CD4-positive, alpha-beta T cell treated with Interleukin-21 for 1 hour (primary cell): ENCODE measurements at places on chromosomes 11 and 22.

- no peak for DNase-seq
Observed at GRCh38 chr11:96299155-96299888, 43.7 kb downstream of the MAML2 start.

DNA sequence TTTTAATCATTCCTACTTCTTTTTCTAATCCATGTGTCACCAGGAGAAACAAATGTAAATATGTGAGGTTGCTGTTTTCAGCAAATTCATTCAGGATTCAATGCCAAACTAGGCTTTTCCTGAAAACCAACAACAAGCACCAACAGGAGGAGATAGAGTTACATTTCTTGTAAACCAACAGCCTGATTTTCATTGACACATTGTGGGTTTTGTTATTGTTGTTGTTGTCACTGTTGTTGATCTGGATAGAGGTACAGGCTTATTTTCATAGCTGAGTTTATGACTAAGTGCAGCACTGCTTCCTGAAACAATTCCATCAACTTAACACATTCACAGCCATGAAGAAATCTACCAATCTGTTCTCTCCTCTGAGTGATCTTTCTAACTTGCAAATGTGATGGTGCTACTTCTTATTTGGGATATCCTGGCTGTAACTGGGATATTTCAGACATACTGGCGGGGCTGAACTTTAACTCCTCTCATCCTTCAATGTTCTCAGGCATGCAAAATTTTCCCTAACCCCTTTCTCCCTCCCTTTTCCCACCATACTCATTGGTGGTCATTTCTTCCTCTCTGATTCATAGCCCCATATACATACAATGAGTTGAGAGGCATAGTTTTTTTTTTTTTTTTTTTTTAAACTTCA lies 65.5 kb downstream of the ME3 start:
- no peak for DNase-seq

DNA sequence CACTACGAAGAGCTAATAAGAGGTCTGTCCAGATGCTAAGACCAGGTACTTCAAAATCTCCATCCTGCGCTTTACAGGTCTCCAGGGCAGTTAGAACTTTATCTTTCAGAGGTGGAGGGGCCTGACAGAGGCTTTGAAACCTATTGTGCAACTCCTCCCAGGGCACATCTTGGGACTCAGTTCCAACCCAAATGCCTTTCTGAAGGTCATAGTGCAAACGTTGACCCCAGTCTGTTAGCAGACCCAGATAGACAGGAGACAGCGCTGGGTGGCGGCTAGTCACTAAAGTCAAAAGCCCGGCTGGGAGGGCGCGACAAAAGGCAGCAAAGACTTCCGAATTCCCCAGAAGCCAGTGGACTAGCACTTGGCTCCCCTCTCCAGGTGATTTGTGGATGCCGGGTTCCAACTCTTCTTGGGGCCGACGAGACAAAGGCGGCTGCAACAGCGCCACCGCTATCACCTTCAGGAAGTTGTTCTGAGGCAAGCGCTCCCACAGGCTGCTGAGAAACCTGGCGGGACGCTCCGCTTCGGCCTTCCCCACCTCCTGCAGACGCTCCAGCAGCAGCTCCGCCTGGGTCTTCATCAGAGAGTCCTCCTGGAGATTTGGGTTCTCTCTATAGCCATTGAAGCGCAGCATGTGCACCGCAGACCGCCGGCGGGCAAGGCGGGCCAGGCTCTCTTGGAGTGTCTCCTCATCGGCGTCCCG lies 728 bp downstream of the FANCF start:
- DNase-seq, result peak; percentile 62

GRCh38 chr11:1234054-1234720 lies 11.3 kb downstream of the MUC5B start:
- DNase-seq, result no peak

DNA sequence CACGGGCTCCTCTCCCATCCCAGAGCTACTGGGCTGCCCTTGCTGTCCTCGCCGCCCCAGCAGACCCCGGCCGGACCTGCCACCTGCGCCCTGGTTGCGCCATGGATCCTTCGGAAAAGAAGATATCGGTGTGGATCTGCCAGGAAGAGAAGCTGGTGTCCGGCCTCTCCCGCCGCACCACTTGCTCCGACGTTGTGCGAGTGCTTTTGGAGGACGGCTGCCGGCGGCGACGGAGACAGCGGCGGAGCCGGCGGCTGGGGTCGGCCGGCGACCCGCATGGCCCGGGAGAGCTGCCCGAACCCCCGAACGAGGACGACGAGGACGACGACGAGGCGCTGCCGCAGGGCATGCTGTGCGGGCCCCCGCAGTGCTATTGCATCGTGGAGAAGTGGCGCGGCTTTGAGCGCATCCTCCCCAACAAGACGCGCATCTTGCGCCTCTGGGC lies 382 bp downstream of the RASSF10 start:
- DNase-seq, result no peak

DNA sequence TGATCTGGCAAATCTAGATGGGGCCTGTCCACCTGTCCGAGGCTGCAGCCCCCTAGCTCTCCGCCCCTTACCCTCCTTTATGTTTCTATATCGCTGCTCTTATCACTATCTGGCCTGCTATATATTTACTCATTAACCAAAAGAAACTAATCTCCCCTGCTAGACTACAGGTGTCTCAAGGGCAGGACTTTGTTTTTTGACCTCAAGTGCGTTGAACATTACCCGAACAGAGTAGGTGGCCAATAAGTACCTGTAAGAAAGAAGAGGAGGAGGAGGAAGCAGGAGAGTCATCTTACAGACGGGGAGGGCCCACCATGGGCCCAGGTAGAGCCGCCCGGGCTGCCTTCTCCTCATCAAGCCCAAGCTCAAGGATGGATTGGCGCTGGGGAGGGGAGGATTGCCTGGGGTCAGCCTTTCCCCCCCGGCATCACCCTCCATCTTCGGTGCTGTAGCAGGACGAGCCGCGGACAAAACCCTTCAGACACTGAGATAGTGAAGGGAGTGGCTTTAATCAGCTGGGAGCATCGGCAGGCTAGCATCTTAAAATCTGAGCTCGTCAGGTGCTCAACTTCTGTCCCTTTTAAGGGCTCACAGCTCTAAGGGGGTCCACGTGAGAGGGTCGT lies 1.2 kb upstream of the P2RY6 start:
- no peak for DNase-seq

- no peak for DNase-seq
Observed at GRCh38 chr11:5929571-5930368, 12.3 kb upstream of the OR56A3 start.

DNA sequence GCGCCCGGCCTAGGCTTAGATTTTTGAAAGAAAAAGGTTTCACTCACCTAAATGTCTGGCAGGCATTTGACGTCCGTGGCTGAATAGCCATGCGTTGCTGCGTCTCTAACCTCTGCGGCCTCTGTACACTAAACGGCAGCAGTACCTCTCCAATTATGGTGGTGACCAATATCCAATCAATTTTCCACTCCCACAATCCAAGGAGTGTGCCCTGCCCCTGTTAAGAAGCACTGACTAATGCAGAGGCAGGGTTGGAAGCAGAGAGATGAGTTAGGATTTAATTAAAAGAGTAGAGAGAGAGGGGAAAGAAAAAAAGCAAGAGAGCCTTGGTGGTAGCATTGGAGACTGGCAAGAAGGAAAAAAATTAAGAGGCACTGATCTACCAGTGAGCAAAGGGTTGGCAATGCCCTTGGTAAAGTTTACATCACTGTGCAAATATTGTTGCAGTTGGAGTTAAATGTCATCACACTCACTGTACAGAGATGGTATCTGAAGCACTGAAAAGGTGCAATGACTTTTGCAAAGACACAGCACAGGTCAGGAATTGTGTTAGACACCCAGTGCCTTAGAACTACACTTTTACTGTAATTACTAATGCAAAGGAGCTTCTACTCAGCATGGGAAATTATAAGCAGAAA lies 526.7 kb downstream of the NTM start:
- no peak for DNase-seq

DNA sequence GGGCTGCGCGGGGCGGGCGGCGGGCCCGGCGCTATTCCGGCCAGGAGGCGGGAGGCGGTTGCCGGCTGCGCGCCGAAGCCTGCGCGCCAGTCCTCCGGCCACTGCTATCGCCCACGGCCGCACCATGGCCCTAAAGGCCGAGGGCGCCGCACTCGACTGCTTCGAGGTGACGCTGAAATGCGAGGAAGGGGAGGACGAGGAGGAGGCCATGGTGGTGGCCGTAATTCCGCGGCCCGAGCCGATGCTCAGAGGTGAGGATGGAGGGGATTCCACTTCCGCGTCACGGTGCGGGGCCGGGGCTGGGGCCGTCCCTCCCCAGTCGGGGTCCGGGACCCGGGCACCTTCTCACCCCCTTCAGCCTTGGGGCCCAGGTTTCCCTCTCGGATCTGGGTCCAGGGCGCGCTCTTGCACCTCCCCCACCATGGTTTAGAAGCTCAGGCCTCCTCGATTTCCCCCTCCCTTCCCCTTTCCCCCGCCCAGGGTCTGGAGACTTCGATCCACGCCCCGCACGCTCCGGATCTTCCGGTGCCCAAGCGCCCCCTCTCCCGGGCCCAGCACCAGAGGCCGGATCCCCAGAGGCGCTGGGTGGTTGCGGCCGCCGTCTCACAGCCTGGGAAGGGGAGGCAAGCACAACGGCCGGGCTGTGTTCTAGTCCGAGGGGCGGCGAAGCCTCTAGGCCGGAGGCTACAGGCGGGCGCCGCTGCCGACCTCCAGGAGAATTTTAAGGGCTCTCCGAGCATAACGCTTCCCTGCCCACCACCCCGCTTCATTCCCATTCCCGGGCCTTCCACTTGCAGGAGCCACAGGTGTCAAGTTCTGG lies 517 bp downstream of the SPINDOC start:
- peak; percentile 35 for DNase-seq

GRCh38 chr22:45511847-45512261 lies 9.2 kb downstream of the FBLN1 start:
- DNase-seq, result no peak

GRCh38 chr11:77095551-77096490 lies 6.8 kb upstream of the OMP start:
- DNase-seq, result no peak

DNA sequence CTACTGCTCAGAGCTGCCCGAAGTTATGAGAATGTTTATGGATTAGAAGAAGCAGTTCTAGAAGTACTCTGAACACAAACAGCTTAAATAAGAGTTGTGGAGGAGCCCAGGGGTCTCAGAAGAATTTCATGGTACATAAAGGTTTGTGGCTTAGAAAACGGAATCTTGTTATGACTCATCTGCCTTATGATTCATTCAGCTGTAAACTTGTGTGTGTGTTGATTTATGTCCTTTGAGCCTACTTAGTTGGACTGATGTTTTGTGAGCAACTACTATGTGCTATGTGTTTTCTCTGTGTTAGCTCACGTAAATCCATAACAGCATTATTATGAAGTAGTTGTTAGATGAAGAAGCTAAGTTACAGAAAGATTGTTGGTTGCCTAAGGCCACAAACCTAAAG lies 203.7 kb downstream of the PGR start:
- DNase-seq, result no peak

DNA sequence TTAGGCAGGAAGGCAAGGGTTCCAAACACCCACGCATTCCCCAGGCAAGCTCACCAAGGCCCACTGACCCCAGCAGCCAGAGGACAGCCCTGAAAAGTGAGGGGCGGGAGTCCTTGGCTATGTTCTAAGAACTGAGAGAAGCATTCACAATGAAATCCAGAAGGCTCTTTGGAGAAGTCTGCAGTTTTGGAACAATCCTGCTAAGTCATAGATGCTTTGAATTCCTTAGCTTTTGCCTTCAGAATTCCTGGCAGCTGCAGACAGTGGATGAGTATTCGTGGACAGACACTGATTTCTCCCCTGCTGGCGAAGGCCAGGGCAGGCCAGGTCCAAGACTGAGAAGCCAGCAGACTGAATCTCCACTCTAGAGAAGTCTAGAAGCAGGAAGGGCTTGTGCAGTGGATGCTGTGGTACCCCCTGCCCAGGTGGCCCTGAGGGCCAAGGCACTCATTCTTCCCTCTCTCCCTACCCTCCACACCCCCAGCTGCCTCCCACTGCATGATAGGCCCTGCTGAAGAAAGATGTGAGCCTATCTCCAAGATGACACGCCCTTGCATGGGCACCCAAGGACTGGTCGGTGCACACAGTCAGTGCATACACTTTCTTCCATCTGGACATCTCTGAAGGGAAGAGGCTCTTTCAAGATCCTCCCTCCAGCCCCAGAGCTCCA lies 133.2 kb upstream of the TEAD1 start:
- no peak for DNase-seq

- no peak for DNase-seq
Observed at GRCh38 chr11:108617055-108617454, 23.5 kb upstream of the EXPH5 start.

- DNase-seq, result no peak
Observed at GRCh38 chr11:77124041-77124440, 4.0 kb upstream of the MYO7A start.

DNA sequence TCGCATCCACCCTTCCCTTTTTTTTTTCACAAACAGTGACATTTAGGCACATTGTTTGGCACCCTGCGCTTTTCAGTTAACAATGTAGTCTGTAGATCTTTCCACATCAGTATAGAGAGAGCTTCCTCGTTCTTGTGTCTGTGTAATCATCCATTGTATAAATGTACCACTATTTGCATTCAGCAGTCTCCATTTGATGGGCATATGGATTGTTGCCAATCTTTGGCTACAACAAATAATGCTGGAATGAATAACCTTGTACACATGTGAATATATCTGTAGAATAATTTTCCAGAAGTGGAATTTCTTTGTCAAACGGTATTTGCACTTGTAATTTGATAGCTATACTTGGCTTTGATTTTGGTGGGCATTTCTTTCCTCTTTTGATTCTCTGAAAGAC lies 17.1 kb downstream of the MPEG1 start:
- no peak for DNase-seq

DNA sequence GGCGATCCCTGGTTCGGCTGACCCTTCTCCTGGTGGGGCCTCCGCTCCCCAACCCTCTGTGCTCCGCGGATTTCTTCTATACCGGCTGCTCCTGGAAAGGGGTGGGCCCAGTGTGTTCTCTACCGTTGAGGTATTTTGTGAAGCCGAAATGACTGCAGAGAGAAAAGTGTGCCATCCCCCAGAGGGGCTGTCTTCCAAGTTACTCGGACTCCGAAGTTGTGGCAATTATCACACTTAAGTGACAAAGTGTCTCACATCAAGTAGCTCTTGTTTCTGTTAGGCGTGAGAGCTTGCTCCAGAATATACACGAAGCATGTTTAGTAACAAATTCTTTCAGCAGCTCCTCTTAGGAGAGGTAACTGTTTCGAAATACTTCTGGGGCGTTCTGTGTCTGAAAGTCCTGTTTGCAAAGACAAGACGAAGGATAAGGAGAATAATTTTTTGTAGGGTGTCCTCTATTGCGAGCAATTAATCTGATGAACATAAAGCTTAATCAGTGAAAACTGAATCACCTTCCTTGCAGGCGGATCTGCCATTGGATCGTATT lies 434 bp downstream of the XPNPEP3 start:
- DNase-seq, result no peak

DNA sequence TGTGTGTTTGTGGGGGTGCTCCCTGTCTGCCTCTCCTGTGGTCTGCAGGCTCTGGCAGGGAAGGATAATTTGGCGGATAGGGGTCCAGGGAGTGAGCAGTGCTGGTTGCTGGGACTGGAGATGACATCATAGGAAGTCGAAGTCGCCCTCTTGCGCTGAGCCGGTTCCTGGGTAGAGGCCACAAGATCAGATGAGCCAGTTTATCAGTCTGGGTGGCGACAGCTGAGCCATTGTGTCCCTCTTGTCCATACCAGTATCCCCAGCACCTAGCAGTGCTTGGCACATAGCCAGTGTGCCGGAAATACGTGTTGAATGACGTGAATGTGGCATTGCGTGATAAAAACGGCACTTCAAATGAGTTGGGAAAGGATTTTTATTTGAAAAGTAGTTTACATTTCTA lies 9.8 kb downstream of the APOL5 start:
- DNase-seq, result no peak
